ENCODE measurements at places on chromosomes 6 and 20.

DNA sequence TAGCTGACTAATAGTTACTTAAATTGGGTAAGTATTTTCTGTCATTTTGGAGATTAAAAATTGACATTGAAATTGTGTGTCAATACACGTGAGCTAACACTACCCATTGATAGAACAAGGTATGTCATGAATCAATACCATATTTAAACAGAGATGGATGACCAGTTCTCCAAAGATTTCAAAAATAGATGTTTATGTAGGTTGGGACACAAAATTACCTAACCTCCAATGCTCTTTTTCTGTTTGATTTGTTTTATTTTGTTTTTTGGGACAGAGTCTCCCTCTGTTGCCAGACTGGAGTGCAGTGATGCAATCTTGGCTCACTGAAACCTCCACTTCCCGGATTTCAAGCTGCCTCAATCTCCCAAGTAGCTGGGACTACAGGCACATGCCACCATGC, 1491.7 kb downstream of the GRIK2 start:
- DNase-seq: no peak

DNA sequence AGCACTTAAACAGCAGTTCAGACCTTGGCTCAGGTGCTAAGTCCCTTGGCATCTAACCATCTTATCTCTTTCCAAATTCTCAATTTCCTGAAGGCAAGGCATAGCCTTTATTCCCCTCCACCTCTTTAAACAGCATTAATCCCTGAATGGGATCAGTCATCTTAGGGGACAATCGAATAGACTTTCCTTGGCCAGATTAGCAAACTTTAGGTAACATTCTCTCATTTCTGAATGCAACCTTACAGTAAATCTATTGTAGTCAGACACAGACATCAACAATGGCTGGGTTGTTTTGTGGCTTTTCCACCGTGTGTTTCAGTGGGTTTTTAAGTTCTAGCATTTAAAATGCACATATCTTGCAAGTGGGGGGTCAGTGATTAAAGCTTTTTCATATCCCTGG, 56.8 kb downstream of the ATP9A start:
- DNase-seq: no peak

DNA sequence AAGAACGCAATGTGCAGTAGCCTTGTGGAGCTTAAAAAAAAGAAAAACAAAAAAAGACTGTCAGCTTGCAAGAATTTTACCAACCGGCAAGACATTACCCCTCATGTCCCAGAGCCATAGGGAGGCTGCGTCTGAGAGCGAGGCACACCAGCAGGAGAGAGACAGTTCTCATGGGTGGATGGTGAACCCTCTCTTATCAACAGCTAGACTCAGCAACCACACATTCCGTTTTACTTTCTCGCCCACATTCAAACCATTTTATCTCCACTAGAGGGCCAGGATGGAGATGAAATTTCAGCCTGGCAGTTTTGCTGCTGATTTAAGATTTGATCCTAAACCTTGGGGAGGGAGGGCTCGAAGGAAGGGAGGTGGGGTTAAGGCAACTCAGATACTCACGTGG, 247.0 kb downstream of the ATXN1 start:
- DNase-seq: no peak

DNA sequence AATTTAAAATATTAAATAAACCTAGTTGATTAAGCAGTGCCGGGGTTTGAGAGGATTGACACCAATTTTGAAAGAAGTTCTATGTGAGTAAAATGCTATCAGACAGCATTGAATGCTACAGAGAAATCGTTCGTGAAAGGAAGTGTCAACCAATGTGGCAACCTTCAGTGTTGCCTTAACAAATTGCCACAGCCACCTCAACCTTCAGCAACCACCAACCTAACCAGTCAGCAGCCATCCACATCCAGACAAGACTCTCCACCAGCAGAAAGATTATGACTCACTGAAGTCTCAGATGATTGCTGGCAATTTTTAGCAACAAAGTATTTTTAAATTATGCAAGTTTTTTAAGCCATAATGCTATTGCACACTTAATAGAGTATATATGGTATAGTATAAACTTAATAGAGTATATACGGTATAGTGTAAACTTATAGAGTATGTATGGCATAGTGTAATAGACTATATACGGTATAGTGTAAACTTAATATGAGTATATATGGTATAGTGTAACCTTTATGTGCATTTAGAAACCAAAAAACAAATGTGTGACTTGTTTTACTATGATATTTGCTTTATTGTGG, 65.3 kb upstream of the ID4 start:
- DNase-seq: no peak

GRCh38 chr6:109282756-109283155, 99.5 kb downstream of the CD164 start:
- no peak for DNase-seq

DNA sequence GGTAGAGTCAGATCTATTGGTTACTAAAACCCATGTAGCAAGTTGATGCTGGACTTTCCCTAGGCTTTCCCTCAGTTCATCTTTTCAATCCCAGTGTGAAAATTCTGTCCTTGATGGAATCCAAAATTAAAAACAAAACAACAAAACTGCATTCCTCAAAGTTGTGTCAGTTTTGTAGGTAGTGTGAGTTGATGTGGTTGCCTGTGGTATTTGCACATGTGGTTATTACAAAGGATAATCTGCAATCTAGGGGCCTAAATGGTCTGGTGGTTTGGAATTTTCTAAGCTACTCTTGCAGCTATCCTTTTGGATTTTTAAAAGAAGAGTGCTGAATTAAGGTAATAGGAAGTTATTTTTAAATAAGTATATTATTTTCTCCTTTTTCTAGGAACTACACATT, 132.2 kb upstream of the SCGN start:
- no peak for DNase-seq

DNA sequence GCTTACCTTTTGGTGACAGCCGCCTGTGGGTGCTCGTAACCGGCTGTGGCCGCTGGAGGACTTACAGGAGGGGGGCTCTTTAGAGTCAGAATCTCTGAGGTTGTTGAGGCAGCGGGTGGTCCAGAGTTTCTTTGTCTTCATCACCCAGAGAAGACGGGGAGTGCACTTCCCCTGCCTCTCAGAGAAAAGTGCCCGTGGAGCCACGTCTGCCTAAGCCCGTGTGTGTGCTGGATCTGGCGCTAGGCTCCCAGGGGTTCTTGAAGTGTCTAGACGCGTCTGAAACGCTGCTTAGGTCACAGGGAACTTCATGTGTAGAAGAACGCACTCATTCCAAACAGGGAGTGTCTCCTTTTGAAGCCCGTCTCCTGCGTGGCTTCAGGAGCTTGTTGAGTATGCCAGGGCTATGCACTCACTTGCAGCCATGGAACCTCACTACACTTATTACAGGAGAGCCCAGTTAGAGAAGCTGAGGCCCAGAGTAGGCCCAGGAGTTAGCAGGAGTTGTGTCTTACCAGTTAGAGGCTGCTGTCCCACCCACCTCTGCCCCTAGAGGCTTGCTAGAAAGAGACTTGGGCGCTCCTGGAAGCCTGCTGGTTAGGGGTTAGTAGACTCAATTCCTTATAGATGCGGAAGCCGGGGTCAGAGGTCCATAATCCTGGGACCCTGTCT, 1.3 kb downstream of the LSM14B start:
- no peak for DNase-seq
